B cell (primary cell): ENCODE measurements at places on chromosomes 1 and 21. TPM values are rescaled to one million over a fixed set of nuclear protein-coding genes. Genes with fewer than 3 reads are reported as not detected.

DNA sequence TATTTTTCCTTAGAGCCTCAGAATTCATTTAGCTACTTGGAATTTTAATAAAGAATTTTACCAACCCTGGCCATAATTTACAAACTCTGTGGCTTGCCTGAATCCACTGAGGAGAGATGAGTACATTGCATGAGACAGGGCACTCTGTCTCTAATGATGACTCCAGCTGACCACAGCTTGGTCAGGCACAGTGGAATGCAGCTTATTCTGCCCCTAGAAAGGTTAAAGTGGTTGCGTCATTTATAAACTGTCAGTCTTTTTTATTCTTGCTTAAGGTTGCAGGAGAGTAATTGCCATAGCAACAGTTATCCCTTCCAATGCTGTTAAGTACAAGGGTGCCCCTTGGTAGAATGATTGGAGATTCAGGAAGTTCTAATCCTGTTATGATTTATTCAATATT, 28.3 kb downstream of the PDE4B start:
- H3K4me1 ChIP-seq, result no peaks in the 10 kb centered on the region
- H3K4me3 ChIP-seq, result no peak overlapping the region
- no peak for DNase-seq
- no peaks in the 10 kb centered on the region for H3K36me3 ChIP-seq

DNA sequence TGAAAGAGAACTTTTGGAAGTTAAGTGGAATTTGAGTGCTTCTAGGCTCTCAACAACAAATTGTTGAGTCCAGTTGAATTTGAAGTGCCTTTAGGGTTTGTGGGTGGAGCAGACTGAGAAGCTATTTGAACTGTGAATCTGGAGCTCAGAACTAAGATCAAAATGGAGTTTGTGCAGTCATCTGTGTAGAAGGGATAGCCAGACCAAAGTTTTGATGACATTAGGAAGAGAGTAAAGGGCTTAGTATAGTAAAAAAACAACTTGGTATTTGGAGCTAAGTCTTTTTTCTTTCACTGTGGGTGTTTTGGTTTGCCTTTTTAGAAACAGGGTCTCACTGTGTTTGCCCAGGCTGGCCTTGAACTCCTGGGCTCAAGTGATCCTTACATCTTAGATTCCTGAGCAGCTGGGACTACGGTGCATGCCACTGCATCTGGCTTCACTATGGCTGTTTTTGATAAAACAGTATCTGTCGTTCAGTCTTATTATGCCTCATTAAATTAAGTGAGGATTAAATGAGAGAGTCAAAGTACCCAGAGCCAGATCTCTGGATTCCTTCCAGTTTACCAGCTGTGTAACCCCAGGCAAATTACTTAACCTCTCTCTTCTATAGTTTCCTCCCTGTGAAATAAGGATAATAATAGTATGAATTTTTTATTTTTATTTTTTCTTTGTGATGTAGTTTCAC, 20.0 kb downstream of the HDAC1 start:
- no peak overlapping the region for H3K4me3 ChIP-seq
- peaks cover 24% of the 10 kb centered on the region for H3K36me3 ChIP-seq
- H3K27ac ChIP-seq, result no peak overlapping the region
- peaks cover 56% of the 10 kb centered on the region for H3K4me1 ChIP-seq
- no peak for DNase-seq

Gene LAMC1
- total RNA-seq, result 27.0 and 34.0 TPM in 2 replicates

Gene NAV1
- 4.3 and 4.7 TPM in 2 replicates for total RNA-seq

Gene A3GALT2
- not detected in 2 replicates for total RNA-seq

- no peaks in the 10 kb centered on the region for H3K4me1 ChIP-seq
- H3K27ac ChIP-seq, result no peak overlapping the region
- no peak overlapping the region for H3K4me3 ChIP-seq
- H3K27me3 ChIP-seq, result no peaks in the 10 kb centered on the region
- H3K36me3 ChIP-seq, result peaks cover 67% of the 10 kb centered on the region
Observed at GRCh38 chr1:21691739-21692138, 22.6 kb upstream of the RAP1GAP start.

Gene TNFSF4
- 1.5 and 2.2 TPM in 2 replicates for total RNA-seq

- H3K27ac ChIP-seq, result no peak overlapping the region
- H3K4me1 ChIP-seq, result no peaks in the 10 kb centered on the region
- peaks cover 6% of the 10 kb centered on the region for H3K27me3 ChIP-seq
- H3K4me3 ChIP-seq, result no peak overlapping the region
- DNase-seq, result no peak
- no peaks in the 10 kb centered on the region for H3K36me3 ChIP-seq
Observed at GRCh38 chr1:67860776-67861175, 27.5 kb upstream of the GNG12 start.

Gene CYP4A11
- not detected in 2 replicates for total RNA-seq

DNA sequence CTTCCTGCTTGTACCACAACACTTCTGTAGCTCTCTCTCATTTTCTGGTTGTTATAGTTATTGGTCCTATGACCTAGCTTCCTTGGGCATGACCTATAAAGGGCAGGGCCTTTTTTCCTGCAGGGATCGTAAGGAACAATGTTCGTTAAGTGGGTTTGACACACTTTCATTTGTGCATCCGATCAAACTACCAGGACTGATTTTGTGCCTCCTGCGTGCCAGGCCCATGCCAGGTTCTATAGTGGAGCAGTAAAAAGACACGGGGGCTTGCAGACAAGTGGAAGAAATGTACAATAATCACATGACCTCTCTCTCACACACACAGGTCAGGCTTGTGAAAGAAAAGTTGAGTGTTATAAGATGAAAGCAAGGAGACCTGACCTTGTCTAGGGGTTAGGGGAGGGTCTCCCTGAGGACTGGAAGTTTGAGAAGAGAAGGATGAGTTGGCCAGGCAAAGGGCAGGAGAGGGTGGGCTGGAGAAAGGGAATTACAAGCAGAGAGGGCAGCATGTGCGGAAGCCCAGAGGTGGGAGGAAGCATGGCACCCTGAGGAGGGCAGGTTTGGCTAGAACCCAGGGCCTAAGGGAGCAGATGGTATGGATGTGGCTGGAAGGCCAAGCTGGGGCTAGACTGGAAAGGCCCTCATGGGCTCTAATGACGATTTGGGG, 145.4 kb downstream of the GRIK3 start:
- no peak overlapping the region for H3K27ac ChIP-seq
- H3K36me3 ChIP-seq, result no peaks in the 10 kb centered on the region
- H3K4me1 ChIP-seq, result peaks cover 10% of the 10 kb centered on the region
- no peak for DNase-seq

Gene RLF
- 21.4 and 21.9 TPM in 2 replicates for total RNA-seq

DNA sequence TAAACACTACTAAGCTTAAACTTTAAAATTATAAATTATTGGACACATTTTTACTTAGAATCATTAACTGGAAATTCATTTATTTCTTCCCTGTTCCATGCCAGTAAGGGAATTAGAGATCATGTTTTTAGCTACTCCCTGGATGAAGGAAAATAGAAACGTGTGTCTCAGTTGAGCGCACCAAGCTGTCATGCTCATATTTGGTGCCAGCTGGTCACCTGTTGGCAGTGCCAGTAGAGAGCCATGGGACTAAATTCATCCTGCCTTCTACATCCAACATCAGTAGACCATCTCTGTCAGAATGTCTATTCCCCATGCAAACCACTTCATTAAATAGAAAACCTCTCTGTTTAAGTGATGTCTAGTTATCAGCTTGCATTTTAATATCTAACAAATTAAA, 17.4 kb upstream of the SLC22A15 start:
- no peak overlapping the region for H3K4me3 ChIP-seq
- no peaks in the 10 kb centered on the region for H3K4me1 ChIP-seq

Gene SLAMF6
- total RNA-seq, result 64.8 and 64.9 TPM in 2 replicates

DNA sequence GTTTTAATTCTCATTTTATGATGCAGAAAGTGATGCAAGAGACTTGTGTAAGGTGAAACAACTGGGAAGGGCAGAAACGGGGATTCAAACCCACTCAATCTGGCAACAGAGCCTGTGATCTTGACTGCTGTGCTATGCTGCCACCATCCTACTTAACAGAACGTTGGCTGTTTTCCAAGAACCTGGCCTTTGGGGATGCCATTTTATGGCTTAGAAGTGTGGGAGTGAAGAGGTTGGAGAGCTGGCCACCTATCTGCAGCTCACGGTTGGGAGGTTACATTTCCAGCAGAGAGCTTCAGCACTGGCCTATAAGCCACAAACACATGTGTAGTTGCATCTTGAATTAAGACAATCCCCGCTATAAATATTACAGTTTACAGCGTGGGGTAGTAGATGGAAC, 235.3 kb downstream of the PRDM2 start:
- H3K36me3 ChIP-seq, result no peaks in the 10 kb centered on the region
- no peak overlapping the region for H3K4me3 ChIP-seq
- H3K27ac ChIP-seq, result no peak overlapping the region
- DNase-seq, result no peak
- H3K4me1 ChIP-seq, result no peaks in the 10 kb centered on the region
- peaks cover under 1% of the 10 kb centered on the region for H3K27me3 ChIP-seq
